Spinal cord (tissue), 10 donors: ENCODE measurements at places on chromosomes 2 and 18. TPM values are rescaled to one million over a fixed set of nuclear protein-coding genes. Genes with fewer than 3 reads are reported as not detected.

The SAG gene
- 0.69 TPM for total RNA-seq

The UGT1A5 gene
- total RNA-seq: not detected

The KLHL30 gene
- 0.28 TPM for total RNA-seq

The RAB3GAP1 gene
- total RNA-seq: 50.4 TPM

The CREG2 gene
- 8.1 TPM for total RNA-seq

The ABCG5 gene
- total RNA-seq: 0.10 TPM

The SCYGR6 gene
- total RNA-seq: not detected
